ENCODE measurements at places on chromosomes 1 and 21.

GRCh38 chr1:89692601-89693521 is 59.9 kb downstream of the LRRC8C start:
- no peak for DNase-seq

DNA sequence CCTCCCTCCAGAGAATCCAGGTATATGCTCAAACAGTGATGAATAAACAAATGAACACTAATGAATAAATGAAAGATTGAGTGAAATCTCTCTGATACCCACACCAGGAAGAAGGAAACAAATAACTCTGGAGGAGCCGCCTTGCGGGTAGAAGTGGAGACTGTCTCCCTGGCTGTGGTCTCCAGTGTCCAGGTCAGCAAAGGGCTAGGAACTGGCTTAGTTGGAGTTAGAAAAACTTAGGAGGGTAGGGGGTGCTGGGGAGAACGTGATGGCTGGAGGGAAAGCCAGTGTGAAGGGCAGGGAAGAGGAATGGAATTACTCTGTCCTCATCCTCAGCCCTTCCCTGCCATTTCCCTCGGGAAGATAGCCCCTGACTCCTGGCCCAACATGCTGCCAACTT is 537 bp downstream of the RHBDL2 start:
- DNase-seq: no peak

DNA sequence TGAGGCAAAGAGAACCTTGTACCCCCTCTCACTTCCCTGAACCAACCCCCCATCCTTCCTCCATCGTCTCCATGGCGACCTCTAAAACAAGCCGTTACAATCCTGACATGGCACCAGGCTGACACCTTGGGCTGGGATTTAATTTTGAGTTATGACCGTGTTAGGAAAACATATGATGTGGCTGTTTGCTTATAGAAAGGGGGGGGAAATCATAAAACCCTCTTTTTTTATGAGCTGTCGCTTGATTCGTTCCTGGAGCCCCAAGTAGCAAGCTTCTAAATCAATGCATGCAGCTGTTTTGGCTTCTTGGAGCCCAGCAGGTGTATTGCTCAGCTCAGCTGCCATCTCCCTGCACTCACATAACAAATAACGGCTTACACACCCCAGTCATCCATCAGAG is 301.2 kb upstream of the SPAG17 start:
- no peak for DNase-seq

GRCh38 chr1:229221106-229222019 is 49.5 kb upstream of the RAB4A start:
- no peak for DNase-seq

DNA sequence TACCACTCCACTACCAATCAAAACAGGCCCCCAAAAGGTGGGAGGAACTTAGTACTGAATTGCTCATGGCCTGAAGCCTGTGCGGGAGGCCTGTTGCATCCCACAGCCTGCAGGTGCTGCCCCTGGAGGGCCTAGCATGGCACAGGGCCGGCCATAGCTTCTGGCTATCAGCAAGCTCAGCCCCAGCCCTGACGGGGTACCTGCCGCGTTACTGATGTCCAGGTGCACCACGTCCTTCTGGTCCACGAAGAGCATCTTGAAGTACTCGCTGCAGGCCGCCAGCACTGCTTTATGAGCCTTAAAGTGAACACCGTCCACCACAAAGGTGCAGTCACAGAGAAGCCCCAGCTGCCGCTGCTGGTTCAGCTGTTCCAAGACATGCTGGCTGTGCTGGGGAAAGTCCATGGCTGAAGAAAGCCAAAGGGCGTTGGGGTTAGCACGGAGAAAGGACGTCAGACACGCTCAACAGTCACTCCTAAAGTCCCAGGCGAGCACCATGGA is 27.8 kb downstream of the ZBTB17 start:
- no peak for DNase-seq

- DNase-seq: no peak
Measured at GRCh38 chr1:201949491-201949890, 3.1 kb upstream of the LMOD1 start.

DNA sequence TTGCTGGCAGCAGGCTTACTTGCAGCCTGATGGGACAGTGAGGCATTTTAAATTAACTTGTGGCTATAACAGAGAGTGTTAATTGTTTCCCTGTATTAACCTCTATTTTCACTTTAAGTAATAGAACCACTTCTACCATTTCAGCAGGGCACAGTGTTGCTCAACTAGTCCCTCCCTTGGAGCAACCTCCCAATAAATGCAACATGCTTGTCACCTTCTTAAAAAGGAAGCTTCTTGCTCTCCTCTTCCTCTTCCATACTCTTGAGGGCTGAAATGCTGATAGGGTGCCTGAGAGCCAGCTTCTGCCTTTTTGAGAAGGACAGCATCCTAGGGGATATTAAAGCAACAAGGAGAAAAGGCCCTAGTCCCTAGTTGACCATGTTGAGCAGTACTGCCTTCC is 52.1 kb downstream of the C4BPA start:
- no peak for DNase-seq

DNA sequence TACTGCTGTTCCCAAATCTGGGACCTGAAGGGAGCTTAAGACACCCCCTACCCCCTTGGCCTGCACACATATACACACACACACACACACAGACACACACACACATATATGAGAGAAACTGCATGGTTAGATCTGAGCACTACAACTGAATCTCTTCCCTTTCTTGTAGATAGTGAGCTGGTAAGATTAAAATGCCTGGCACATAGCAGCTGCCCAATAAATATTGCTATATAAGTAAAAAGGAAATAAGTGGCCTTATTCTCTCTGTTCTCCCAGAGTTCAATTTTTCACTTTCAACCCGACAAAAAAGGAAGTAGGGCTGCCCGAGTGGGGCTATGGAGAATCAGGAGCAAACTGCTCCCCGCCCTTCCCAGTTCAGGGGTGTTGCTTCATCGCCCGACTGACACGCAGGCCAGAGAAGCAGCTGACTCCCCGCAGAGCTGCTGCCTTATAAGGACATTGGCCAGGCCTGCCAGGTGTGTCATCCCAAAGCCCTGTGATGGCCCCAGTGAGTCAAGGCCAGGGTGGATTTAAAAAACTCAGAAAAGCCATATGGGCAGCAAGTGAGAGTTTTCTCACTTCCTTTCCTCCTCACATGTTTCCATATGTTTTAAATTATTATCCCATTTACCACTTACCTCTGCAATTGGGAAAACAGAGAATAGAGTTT is 106.5 kb upstream of the SLC44A3 start:
- DNase-seq: peak; percentile 92

DNA sequence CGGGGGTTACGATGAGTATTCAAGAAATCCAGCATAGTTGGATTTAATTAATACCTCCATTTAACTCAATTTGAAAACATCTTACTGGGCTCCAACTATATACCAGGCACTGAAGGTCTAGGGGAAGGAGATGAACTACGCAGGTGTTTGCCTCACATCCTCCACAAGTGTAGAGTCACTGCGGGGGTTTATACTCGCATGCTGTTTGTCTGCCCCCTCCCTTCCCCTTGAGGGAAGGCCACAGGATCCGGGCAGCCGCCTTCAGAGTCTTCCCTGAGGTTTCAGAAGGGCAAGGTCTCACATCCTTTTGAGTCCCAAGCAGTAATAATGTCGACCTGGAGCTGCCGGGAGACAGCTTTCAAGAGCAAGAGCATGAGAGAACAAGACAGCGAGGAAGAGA is 142.4 kb upstream of the GALNT2 start:
- no peak for DNase-seq

DNA sequence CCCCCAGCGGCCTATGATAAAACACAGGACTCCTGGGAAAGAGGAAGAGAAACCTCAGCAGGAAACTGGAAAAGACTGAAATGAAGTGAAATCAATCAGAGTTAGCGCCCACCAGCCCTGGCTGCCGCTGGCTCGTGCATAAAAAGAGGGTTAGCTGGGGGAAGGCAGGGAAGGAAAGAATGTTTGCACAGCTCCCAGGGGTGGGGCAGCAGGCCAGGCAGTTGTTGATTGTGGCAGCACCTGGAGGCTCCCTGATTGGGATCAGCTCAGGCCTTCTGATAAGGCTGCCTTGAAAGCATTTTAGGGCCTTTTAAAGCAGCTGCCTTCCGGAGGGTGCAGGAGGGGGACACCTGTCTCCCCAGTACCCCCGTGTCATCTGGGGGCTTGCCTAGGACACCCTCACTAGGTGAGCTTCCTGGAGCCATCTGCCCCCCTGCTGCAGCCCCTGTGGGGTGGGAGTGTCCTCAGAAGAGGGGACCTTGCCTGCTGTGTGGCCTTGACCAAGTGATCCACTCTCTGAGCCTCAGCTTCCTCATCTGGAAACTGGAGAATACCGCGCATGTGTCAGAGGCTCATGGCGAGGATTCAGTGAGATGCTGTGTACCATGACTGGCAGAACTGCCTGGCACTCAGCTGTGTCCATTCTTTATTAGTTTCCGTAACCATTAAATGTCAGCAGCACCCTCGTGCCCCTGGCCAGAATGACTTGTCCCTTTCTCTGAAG is 6.6 kb downstream of the EPHB2 start:
- no peak for DNase-seq

DNA sequence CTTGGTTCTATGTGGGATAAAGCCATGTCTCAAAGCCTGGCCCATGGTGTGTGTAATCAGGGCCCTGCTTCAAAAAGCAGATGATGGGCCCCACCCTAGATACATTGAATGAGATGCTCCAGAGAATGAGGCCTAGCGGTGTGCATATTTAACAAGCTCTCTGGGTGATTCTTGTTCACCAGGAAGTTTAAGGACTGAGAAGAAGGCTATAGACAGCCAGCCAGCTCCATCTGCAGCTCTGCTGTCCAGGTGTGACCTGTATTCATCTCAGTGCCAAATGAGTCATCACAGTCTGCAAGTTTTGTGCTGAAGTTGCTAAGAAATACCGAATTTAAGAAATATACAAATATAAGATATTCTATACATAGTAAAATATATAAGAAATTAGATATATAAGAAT is 182.0 kb upstream of the RUNX1 start:
- no peak for DNase-seq

- DNase-seq: peak; percentile 43
Measured at GRCh38 chr21:45262616-45263015, 25.1 kb downstream of the POFUT2 start.
